ENCODE measurements at places on chromosomes 13 and 19.

GRCh38 chr13:94620286-94620896, 18.7 kb downstream of the GPR180 start:
- DNase-seq, result no peak

- DNase-seq, result no peak
These were observed 31.9 kb downstream of the ANKRD10 start for GRCh38 chr13:110882972-110883371.

- no peak for DNase-seq
These were observed 10.4 kb downstream of the ADGRE2 start for GRCh38 chr19:14768001-14768400.

- no peak for DNase-seq
These were observed 32.2 kb downstream of the DOT1L start for GRCh38 chr19:2195914-2196313.

DNA sequence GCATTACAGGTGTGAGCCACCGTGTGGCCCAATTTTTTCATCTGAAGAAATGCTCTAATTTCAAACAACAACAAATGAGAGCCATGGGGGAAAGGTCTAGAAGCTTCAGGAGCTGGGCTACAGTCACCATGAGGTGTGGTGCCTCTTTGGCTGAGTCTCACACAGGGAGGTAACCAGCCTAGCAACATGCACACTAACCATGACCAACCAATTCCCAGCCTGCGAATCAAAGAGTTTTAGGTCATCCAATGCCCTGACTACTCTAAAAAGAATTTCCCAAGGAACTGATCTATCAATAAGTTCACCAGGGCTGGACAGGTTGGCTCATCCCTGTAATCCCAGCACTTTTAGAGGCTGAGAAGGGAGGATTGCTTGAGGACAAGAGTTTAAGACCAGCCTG, 29.9 kb downstream of the PBX4 start:
- no peak for DNase-seq

DNA sequence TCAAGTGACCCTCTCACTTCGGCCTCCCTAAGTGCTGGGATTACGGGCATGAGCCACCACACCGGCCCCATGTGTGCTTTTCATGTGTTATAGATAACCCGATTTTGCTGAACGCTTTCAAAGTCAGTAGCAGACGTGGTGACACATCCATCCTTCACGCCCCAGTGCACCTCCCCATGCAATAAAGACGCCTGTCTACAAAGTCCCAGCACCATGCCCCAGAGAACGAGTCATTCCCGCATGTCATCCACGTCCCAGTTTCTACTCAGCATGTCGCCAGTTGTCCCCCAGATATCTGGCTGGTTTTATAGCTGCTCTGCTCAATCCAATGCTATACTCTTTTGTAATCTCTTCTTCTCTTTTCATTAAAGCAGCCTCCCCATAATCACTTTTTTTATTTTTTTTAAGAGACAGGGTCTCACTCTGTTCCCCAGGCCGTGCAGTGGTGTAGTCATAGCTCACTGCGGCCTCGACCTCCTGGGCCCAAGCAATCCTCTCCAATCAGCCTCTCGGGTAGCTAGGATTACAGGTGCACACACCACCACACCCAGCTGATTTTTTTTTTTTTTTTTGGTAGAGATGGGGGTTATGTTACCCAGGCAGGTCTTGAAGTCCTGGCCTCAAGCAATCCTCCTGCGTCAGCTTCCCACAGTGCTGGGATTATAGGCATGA, 42.5 kb downstream of the DNM2 start:
- DNase-seq, result peak; percentile 28

DNA sequence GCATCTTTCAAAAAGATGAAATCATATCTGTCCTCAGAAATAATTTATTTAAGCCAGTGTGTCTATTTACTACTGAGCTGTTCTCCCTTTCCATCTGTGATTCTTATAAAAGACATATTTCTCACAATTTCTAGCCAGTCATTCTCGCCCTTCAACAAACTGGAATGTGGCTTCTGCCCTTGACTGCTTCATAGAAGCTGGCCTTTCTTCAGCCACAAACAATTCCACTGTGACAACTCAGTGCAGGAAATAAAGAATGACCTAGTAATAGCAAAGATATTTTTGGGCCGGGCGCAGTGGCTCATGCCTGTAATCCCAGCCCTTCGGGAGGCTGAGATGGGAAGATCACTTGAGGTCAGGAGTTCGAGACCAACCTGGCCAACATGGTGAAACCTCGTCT, 655.5 kb downstream of the PCDH9 start:
- no peak for DNase-seq

DNA sequence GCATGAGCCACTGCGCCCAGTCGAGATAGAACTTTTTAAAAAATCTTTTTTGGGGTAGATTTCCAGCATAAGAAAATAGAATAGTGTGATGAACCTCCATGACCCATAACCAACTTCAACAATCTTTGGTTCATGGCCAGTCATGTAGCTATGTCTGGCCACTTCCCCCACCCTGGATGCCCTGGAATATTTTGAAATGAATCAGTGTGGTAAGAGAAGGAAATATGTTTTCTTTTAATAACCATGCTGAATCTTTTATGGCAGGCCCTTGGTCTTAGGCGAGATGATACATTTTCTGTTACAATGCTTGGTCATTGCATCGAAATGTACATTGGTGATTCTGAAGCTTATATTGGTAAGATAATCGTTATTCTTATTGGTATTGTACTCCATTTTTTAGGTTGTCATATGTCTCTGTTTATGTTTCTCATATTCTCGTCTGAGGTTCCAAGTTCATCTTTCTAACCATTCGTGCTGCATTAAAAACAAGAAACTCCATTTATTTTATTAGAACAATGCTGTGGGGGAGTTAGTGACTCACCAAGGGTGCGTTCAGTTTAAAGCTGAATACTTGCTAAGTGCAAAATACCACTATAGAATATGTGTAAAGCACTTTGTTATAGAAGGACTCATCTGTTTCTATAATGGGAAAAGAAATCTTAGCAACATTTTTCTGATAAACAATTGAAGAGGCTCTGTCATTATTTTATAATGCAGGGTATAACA, 16.4 kb upstream of the UPF3A start:
- DNase-seq, result no peak
